CD4-positive, alpha-beta T cell treated with Interferon alpha-2 for 1 hour (primary cell): ENCODE measurements at places on chromosomes 7 and 10.

- DNase-seq, result no peak
Observed at GRCh38 chr7:42227541-42227935, 9.5 kb downstream of the GLI3 start.

GRCh38 chr7:87507446-87507845, 32.0 kb upstream of the ABCB4 start:
- DNase-seq, result no peak

GRCh38 chr7:42733040-42733439, 178.8 kb downstream of the C7orf25 start:
- DNase-seq, result no peak

DNA sequence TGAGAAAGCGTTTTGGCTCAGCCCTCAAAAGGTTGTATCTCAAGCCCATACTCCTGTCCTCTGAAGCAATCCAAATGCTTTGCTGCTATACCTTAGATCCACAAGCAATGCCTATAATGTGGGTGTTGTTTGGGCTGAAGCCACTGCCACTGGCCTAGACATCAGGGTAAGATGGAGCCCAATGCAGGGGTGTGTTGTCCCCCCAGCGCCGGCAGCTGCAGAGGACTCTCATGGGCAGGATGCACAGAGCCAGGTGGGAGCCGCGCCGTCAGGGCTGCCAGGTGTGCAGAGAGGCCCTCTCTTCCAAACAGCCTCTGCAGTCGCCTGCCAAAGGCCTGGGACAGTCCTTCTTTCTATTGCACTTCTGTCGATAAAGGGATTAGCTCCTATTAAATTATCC, 205.2 kb upstream of the SHH start:
- no peak for DNase-seq

DNA sequence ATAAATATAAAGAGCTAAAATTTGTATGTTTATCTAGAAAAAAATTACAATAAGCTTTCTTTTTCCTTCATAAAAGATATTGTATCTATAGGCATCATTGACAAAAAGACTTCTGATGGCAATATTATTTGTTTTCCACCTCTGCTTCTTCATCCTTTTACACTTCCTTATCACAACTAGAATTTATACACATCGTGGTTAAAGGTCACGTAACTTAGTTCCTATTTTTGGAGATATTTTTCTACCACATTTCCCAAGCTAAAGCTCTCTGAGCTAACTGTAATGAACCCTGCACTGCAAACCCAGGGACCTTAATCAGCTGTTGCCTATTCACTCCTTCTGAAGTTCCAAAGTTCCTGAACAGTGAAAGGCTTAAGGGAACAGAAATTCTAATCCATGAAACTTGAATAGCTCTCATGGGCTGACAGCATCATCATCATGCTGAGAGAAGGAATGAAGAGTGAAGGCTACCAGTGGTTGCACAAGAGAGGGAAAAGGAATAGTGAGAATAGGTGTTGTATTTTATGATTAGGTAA, 106.1 kb upstream of the SLC13A1 start:
- DNase-seq, result no peak

- no peak for DNase-seq
Observed at GRCh38 chr7:74365322-74366022, 76.3 kb downstream of the CLIP2 start.

DNA sequence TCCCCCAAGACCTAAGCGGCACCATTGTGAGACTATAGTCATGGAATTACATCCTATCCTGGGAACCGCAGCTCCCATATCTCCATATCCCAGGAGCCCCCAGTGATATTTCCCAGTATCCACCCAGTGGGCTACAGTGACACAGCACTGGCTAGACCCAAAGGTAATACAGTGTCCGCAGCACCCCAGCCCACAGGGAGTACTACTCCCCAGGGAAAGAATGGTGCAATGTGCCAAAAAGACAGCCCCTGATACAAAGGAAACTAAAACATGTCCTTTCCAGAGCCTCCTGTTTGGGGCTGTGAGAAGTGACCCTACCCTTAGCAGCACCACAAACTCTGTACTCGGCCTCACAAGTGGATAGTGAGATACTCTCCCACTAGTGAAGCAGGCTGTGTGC, 4.5 kb upstream of the IFIT2 start:
- DNase-seq, result no peak

GRCh38 chr7:77550586-77550985, 13.5 kb downstream of the PTPN12 start:
- no peak for DNase-seq

- no peak for DNase-seq
Observed at GRCh38 chr10:114401195-114401791, 3.0 kb downstream of the AFAP1L2 start.

DNA sequence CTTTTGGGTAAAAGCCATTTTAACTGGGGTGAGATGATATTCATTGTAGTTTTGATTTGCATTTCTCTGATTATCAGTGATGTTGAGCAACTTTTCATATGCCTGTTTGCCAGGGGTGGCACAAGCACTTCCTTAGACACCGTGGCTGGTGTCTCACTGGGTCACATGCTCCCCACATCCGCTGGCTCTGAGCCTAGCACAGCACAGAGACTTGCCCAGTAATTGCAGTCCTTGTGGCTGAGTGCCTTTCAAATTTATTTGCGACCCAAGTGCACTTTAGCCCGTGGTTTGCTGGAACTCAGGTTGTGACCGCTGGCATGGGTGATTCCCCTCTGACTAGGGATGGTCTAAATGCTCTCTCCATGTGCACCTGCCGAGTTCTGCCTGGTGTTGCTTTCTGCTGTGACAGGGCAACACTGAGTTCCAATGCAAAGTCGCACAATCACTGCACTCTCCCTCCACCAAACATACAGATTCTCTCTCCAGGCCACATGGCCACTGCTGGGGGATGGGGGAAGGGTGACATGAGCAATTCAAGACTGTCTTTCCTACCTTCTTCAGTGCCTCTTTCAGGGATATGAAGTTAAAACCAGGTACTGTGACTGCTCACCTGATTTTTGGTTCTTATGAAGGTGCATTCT, 66.5 kb downstream of the ZNF277 start:
- DNase-seq, result no peak

DNA sequence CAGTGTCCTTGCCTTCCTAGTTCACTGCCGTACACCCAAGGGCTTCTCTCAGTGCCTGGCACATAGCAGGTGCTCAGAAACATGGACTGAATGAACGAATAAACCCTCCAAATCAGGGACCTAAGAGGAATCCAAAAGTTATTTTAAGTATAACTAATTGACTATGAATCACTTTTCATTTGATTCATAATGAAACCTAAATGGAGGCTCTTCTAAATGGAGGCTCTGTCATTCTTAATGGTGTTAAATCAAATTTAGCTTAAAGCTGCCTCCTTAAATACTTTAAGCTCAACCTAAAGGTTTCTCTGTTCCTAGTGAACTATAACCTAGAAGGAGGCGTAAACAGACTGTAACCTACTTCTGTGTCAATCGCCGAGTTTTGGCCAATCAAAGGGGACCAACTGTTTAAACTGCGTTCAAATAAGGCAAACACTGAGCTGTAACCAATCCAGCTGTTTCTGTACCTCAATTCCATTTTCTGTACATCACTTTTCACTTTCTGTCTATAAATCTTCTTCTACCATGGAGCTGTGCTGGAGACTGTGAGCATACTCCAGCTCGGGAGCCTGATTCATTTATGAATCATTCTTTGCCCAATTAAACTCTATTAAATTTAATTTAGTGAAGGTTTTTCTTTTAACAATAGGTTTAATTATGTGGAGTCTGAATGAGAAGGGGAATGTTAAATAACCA, 11.0 kb downstream of the PYROXD2 start:
- no peak for DNase-seq

DNA sequence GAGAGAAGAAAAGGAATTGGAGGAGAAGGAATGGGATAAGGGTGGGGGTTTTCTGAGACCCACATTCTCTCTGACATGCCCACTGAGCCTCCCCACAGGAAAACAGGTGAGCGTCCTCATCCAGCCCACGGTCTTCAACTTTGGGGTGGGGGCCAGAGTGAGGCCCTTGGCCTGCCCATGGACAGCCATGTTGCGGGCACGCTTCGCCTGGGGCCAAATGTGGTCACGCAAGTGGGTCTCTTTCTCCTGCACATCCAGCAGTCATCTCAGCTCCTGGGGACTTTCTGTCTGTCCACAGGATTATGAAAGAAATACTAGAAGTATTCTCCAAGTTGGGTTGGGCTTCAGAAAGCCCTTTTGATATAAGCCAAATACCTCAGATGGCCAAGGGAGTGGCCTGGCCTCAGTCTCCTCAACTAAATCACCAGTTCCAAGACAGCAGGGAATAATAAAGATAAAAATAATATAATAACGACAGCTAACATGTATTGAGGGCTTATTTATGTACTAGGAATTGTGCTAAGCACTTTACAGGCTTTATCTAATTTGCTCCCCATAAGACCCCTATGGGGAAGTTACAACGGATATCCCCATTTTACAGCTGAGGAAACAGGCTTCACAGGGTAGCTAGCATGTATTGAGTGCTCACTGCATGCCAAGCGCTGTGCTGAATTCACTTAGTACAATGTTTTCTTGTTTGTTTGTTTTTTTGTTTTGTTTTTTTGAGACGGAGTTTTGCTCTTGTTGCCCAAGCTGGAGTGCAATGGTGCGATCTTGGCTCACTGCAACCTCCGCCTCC, 57.2 kb upstream of the LBX1 start:
- DNase-seq, result no peak

DNA sequence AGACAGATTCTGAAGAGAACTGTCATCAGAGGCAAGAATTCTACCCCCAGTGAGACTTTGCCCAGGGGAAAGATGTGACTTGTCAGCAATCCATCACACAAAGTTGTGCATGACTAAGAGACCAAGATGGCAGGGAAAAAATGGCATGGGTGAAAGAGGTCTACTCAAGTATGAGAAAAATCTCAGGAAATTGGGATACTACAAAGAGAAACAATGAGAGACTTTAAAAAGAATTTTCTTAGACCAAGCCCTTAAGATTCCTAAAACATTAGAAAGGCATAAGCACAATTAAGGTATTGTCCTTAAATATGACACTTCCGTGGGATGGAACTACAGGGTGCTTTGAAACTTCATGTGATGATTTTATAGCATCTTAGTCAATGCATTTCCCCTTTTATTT, 45.6 kb upstream of the PDE1C start:
- no peak for DNase-seq

DNA sequence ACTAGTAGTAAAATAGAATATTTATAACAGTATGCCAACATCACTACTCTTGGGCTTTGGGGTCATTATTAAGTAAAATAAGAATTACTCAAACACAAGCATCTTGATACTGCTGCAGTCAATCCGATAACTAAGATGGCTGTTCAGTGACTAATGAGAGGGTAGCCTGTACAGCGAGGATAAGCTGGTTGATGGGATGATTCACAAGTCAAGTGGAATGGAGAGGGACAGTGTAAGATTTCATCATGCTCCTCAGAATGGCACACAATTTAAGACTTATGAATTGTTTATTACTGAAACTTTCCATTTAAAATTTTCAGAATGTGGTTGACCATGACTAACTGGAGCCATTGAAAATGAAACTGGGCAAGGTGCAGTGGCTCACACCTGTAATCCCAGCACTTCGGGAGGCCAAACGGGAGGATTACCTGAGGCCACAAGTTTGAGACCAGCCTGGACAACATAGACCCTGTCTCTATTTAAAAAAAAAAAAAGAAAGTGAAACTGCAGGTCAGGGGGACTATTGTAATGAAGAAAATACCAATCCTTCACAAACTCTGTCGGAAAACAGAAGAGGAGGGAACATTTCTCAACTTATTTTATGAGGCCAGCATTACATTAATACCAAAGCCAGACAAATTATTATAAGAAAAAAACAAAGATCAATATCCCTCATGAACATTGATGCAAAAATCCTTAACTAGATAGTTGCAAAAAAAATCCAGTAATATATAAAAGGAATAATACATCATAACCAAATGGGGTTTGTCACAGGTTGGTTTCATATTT, 11.2 kb downstream of the AVL9 start:
- no peak for DNase-seq

DNA sequence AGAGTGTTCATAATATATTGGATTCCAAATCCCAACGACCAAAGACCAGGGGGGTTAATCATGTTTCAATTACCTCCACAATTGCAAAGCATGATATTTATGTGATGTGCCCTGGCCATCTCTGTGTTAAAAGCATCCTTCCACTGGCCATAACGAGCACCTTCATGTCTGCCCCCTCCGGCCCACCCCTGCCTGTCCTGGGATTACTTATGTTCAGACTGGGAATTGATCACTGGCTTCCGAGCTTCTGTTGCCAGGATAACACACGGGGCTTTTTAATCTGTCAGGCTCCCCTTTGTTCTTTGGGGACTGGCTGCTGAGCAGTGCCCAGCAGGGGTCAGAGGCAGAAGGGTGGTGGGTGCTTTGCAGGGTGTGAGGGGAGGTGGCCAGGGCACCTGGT, 13.7 kb upstream of the CHST15 start:
- no peak for DNase-seq

DNA sequence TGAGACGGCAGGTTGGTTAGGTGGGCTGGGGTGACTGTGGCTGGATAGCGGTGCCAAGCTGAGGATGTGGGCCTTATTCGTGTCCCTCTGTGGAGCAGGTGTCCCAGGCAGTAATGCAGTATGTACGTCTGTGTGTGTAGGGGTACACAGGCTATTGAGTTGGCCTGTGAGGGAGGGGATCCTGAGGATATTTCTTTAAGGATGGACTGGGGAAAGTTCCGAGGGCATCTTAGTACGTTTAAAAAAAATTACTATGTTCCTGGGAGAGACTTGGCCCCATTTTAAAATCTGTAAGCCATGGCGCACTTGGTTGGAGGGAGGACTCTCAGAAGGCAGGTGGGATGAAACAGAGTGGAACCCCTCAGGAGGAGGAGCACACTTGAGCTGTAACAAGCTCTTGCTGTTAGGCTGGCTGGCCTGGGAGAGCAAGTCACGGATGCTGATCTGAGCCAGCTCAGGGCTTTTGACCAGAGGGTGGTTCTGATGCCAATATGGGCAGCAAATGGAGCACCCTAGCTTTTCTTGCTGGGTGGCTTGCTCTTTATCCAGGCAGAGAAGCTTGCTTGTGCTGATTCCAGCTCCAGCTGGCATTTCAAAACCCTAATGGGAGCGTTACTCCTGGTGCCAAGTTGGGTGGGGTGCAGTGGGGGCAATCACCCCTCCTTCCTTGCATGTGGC, 765 bp downstream of the WBP1L start:
- DNase-seq, result no peak

- no peak for DNase-seq
Observed at GRCh38 chr10:2108496-2108895, 371.2 kb upstream of the ADARB2 start.
